NCI-H1048 (cell line): ENCODE measurements at places on chromosomes 2 and 18.

DNA sequence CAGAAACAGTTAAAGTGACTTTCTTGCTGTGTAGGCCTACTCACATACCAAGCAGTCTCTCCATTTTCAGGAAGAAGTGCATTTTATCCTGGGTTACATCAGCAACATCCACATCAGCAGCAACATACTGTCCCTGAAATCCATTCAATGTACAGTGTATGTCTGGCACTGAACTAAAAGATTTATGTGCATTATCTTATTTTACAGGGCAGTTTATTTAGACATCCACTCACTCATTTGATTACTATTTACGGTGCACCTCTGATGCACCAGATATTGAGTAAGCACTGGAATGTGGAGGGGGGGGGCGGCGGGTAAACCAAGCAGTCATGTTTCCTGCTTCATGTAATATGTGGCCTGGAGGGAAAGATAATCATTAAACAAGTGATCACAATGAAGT lies 1128.2 kb downstream of the BCL11A start:
- no peak for DNase-seq

GRCh38 chr2:164055623-164056022 lies 319.8 kb upstream of the FIGN start:
- no peak for DNase-seq

- DNase-seq, result no peak
Measured at GRCh38 chr18:73841661-73842060, 306.0 kb downstream of the FBXO15 start.

- no peak for DNase-seq
Measured at GRCh38 chr18:63099091-63099840, 220.3 kb downstream of the BCL2 start.

DNA sequence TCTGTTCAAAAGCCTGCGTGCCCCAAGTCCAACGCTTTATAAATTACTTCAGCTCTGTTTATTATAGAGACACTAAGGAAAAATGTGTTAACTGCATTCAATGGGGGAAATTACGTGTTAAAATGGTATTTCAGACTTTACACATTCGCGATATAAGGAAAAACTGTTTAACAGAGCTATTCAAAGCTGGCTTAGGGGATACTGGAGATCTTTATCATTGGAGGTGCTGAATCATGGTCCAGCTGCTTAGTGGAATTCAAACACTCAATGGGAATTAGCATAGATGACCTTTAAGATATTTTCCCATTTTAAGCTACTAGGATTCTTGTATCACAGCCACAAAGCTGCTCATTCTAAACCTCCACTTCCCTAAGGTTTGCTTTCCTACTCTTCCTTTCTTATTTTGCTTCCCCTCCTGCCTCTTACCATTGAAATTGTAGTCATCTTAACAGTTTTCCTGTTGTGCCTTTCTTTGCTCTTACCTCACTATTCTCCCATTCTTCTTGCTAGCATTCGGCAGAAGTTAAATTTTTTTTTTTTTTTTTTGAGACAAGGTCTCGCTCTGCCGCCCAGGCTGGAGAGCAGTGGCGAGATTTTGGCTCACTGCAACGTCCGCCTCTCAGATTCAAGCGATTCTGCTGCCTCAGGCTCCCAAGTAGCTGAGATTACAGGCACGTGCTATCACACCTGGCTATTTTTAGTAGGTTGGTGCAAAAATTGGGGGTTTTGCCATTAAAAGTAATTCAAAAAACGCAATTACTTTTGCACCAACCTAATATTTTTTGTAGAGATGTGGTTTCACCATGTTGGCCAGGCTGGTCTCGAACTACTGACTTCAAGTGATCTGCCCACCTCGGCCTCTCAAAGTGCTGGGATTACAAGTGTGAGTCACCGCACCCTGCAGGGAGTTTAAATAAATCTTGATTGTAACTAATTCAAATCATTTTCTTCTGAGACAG lies 6.5 kb downstream of the SULT6B1 start:
- no peak for DNase-seq

- DNase-seq, result no peak
Measured at GRCh38 chr2:59584958-59585357, 968.5 kb downstream of the BCL11A start.

GRCh38 chr2:29155578-29155977 lies 40.4 kb downstream of the CLIP4 start:
- DNase-seq, result no peak

GRCh38 chr2:29520001-29520400 lies 401.4 kb downstream of the ALK start:
- DNase-seq, result no peak

GRCh38 chr2:234134496-234134895 lies 84.0 kb downstream of the SPP2 start:
- DNase-seq, result no peak

DNA sequence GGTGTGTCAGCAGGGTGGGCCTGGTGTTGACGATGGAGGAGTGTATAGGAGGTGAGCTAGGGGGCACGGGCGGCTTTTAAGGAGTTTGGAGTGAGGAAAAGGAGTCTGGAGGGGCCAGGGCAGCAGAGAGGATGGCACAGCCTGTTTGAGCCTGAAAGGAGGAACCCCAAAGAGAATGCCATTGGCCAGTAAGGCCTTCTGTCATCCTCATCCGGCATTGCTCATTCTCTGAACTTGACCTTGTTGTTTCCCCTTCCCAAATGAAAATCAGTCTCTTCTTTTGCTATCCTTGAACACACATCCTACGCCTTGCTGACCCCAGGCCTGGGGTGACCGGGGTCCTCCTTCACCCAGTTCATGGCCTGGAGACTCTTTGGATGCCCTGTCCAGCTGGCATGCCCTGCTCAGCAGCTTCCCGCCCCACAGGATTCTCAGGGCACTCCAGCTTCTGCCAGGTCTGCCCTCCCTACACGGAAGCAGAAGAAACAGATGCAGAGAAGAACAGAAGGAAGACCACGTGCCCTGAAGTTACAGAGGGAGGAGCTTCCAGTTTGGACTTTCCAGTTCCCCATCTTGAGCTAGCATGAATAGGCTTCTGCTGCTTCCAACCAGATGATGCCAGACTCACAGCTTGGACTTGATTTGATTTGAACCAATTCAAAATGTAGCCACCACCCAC lies 20.5 kb upstream of the KIF3C start:
- no peak for DNase-seq

DNA sequence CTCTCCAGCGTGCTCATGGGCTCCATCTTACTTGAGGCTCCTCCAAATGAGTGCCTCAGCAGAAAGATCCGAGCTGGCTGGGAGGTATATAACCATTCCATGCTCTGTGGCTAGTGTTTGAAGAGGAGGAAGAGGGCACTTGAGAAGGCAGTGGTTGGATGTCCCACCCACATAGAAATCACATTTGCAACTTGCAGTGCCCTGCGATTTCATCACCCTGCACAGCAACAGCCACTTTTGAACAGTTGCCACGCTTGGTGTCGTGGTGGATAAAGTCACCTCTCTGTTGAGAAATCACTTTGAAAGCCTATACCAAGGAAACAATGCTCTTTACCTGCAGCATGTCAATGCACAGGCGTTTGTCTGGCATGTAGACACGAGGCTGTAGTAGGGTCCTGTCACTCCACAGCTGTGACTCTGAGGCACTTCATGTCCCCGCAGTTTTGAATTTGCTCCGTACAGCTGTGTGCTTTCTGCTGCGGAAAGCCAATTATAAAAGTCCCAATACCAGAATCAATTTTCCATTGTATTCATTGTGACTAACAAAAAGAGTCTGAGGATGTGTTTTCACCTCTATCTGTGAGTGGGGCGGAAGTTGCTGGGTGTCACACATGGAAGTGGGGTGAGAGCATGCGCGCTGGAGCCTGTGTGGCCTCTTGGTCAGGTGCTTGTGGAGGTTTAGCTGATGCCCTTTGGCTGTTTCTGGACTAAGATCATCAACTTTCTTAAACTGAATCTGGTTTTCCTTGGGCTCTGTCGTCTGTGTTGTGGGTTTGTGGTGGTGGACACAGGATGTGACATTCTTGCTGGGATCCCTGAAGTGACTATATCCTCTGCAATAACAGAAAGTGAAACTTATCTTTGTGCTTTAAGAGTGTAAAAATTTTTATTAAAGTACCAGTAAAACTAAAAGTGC lies 2.8 kb downstream of the CNDP2 start:
- no peak for DNase-seq

GRCh38 chr2:188481474-188481873 lies 189.8 kb downstream of the GULP1 start:
- DNase-seq, result no peak

DNA sequence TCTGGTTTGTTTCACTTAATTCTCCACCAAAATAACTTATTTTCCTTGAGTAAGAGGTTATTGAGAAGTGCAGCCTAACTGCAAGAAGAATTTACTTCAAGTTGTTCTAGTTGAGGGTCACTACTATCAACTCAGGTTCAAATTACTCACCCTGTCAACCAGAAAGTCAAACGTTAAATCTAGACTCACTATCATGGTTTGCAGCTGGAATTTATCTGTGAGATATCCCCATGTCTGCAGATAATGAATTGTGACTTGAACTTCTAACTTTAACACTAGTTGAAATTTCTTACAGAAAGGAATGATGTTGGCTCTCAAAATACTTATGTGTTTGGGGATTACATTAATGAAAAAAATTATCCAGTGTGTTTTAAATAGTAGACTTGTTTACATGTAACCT lies 1145.7 kb upstream of the NXPH2 start:
- DNase-seq, result no peak

DNA sequence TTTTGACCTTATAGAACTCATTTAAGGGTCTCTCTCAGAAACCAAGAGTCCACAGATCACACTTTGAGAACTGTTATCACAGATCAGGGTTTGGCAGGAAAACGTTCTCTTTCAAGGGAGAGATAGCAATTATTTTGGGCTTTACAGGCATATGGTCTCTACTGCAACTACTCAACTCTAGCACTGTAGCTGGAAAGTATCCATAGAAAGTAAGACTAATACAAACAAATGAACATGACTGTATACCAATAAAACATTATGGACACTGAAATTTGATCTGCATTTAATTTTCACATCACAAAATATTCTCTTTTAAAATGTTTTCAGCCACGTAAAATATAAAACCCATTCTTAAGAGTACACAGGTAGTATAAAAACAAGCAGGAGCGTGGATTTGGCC lies 100.5 kb downstream of the TRIP12 start:
- DNase-seq, result no peak

DNA sequence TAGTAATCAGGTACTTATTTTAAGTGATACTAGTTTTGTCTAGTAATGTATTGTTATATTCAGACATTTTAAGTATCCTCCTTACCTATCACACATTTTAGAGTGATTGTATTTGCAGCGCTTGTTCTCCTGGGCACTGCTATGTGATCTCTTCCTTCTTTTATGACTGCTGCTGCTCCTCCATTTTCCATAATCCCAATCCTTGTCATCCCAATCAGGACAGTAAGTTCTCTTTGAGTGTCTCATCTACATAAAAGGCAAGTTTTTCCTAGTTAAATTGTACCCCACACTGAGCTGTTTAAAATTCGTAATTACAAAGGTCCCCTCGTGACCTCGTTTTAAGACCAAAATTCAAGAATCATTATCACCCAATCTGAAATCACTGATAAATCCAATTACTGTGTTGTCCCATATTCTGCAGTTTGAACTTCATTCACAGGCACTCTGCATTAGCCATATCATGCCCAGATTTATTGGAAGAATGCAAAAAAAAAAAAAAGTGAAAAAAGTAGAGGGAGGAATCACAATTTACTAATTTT lies 2.8 kb downstream of the CLK1 start:
- DNase-seq, result no peak
